SK-N-DZ (cell line): ENCODE measurements at places on chromosomes 1 and 21.

DNA sequence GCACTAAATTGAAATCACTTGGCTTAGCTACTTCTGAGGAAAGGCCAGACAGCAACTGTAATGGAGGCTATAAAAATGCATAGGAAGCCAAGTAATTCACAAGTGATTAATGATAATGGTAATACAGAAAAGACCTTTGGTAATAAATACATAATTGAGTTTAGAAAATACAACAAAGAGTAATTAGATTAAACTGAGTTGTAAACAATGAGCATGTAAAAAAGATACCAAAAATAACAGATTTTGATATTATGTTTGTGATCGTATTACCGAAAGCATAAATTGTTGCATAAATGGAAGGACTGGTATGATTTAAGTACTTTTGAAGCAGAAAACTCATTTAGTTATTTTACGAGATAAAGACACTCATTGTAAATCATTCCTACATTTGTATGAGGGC lies 556.7 kb upstream of the TMPRSS15 start:
- DNase-seq = no peak

DNA sequence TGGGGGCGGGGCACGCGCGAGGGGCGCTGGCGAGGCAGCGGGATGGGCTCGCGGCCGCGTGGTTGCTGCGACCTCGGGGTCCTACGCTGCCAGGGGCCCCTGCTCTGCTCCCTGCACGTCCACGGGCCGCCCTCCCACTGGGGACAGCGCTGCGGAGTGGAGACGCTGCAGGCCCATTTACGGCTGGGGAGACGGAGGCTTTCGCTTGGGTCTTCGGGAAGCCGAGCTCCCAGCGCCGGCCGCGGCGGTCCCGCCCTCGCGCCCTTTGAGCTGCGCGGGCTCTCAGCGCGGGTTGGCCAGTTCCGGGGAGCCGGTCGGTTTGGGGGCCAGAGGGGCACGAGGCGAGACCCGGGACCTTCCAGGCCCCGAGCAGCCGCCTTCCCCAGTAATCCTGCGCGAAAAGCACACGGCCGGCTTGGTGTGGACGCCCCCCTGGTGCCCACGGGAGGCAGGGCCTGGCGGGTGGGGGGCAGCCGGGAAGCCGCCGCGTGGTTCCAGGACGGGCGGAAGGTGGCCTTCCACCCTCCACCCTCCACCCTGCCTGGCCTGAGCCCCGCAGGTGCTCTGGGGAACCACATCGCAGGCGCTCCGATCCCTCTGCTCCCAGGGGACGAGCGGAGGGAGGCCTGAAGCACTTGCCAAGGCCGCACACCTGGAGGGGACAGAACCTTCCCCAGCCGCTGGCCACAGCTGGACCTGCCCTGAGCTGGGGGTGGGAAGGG lies 570 bp upstream of the PEX10 start:
- DNase-seq = peak; percentile 24

- no peak for DNase-seq
Observed at GRCh38 chr1:190019717-190020116, 457.9 kb downstream of the BRINP3 start.

- DNase-seq = no peak
Observed at GRCh38 chr1:213176341-213176740, 125.3 kb downstream of the RPS6KC1 start.

DNA sequence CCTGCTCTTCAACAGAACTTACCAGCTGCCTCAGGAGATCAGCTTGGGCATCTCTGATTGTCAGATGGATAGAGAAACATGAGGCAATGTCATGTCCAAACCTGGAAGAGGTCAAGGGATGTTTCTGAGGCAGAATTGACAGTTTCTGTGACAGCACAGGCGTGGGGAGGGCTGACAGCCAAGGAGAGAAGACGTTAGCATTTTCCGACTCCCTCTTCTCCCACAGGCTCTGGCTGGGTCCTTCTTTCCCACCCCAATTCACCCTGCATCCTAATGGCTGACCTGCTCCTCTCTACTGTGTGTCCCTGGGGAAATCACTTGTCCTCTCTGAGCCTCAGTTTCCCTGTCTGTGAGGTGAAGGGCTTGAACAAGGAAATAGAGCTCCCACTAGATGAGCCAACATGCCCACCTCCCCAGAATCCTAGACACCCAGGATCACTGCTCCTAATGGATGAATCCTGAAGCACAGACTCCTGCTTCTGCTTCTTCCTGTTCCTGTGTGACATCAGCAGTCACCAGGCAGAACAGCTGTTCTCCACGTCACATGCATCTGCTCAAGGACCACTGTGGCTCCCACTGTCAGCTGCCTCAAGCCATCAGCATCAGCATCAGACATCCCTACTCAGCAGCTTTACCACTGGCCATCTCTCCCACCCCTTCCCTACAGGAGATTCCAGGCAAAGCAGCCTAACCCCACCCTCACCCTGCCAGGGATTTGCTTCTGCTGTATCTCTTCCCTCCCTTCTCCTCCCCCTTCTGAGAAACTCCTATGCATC lies 408.0 kb downstream of the MATN1 start:
- no peak for DNase-seq

DNA sequence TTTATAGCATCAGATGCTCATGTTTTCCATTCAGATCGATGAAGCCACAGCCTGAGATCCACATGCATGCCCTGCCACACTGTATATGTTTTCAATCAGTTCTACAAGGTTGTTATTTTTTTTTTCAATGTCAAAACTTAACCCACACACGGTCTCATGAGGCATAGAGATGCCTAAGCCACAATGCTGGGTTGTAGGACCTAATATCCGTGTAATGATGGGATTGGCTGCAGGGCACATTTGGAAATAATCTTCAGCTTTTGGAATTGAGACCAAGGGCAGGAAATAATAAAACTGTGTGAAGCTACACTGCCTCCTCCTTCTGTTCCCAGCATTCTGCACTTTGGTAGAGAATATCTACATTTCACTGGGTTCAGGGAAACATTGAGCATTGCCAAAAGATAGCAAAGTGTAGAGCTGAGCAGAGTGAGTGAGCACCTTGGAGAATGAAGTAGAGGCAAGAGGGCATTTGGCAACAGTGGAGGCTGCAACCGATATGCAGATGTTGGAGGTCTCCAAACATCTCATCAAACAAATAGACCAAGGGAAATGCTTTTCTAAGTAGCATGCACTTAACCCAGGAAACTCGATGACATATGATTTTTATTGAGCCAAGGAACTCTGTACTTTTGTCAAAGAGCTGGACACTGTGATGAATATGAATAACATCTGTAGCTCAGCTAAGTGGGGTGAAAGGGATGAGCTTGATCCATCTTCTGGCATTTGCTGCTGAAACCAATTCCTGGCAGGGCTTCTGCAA lies 176.7 kb downstream of the LYPLAL1 start:
- no peak for DNase-seq

DNA sequence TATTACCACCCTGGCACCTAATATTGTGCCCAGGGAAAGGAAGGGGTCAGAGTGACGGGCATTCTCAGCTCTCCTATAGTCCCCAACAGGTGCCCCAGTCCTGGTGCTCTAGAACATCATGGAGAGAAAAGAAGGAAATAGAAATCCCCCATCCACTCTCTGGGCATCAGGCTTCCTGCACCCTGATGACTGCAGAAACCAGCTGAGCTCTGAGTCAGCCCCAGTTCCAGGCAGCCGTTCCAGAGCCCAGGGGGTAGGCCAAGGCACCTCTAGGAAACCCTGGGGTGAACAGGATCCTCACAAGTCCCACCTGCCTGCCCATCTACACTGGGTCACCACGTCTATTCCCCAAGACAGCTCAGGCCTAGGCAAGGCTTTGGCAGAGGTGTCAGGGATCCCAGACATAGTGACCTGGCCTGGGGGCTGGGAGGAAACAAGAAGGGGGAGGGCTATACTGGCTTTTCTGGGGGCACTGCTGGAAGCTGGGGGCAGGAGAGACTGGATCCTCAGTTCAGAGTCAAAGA lies 709 bp downstream of the NECTIN4 start:
- no peak for DNase-seq

DNA sequence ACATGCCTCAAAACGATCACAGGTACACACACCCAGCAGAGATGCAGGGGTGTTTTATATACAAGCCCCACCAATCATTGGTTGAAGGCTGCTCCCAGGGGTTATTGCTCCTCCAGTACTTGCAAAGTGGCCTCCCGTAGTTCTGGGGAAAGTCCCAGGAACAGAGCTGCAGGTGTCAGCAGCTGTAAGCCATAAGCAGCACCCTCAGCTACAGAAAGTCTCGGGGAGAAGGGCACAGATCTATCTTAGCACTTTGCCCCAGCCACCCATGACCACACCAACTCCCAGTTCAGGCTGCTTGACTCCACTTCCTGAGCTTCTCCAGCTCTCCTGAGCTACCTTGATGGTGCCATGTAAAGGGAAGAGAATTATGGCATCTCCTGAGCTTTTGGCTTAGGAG lies 222.7 kb upstream of the GJB5 start:
- DNase-seq = no peak
